ENCODE measurements at places on chromosomes 1 and 21.
A peak's percentile ranks its signal among the peaks of the same experiment; 100 is the strongest.

DNA sequence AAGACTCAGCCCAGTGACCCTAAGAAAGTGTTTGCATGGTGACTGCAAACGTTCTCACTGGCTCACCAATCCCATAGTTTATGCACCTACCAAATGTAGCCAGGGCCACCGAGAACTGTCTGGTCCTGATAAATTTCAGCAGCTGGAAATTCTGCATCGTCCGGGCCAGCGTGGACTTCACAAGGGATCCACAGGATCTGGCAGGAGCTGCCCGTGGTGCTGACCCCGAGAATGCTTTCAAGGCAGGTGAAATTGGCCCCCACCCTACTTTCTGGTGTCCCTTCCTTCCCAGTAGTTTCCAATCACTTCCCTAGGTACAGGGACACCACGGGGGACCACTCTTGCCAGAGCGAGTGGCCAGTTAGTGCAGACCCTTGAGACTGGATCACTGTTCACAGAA, 26.2 kb downstream of the UBASH3A start:
- DNase-seq: no peak

DNA sequence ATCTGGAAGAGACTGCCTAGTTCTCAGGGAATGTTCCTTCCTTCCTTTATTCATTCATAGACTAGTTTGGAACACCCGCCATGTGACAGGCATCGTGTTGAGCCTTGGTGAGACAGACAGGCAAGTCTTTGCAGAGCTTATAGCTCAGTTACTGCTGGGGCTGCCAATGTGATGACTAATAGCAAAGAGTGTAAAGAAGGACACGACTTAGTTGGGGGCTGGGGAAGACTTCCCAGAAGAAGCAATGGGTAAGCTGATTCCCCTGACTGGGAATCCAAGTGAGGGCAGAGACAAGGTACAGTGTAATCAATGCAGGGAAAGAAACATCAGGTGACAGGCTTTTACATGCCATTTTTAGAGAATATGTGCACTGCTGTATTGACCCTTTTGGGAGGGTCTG, 51.2 kb downstream of the TENT5C start:
- peak; percentile 59 for DNase-seq

DNA sequence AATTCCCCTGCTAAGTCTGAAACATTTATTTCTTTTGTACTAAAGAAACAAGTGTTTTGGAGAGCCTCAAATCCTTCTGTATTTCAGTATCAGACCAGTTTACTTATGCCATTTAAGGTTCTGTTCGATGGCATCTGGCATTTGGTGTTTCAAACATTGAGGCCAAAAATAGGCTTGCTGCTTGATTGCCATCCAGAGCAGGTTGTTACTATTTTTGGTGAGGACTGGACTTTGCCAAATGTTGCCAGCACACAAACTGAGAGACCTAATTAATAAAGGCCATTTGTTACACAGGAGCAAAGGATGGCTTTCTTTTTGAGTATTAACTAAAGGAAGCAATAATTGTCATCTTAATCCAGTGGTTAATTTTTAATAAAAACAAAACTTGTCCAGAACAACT, 26.2 kb downstream of the VPS45 start:
- DNase-seq: no peak

- DNase-seq: no peak
These were observed 49.8 kb downstream of the LDLRAD2 start for GRCh38 chr1:21861602-21862429.

DNA sequence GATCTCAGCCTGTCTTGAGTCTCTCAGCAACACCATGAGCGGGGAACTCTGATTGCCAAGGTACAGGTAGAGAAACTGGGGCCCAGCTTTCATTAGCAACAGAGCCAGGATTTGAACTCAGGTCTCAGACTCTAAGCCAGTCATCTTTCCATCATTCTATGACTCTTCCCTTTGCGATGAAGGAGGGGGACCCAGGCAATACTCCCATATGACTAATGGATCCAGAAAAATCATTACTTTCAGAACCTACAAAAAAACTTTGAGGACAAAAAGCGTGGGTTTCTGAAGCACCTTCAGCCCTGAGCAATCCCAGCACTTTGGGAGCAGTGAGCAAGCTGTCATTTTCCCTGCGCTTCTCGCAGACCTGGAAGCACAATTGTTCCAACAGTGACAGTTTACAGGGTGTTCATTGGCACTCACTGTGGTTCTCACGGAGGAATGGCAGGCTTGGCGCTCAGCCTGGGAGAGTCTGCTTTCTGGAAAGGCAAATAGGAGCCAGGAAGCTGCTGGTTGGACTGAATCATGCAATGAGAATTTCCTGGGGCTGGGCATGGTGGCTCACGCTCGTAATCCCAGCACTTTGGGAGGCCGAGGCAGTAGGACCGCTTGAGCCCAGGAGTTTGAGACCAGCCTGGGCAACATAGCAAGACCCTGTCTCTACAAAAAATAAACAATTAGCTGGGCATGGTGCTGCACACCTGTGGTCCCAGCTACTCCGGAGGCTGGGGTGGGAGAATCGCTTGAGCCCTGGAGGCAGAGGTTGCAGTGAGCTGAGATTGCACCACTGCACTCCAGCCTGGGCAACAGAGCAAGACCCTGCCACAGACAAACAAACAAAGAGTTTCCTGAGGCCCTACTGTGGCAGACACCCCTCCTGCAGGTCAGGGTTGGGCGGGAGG, 40.1 kb downstream of the SLC2A7 start:
- peak; percentile 65 for DNase-seq
